Activated T-helper 9 cell treated with anti-CD3 and anti-CD28 coated beads, Interleukin-2, amount 50 U/mL, for 16 hours (primary cell): ENCODE measurements at places on chromosomes 3 and 15.

DNA sequence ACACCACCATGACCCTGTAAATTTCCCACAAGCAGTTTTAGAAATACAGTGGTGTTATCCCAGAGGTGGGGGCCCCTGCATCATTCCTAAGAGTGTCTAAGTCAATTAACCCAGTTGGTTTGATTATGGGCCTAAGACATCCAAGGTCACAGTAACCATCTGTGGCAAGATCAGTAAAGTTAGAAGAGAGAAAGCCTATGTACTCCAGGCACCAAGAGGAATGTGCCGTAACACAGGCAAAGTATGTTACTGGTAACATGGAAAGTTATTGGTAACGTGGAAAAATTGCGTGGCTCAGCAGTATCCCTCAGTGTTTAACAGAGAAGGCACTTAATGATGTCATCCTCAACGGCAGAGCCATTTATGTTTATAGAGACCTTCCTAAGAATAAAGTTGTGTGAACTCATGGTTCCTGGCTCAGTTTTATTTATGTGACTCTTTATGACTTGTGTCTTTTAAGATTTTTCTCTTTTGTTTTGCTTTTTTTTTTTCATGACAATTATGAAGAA, 144.1 kb upstream of the RASGRP1 start:
- DNase-seq: no peak

- no peak for DNase-seq
Measured at GRCh38 chr3:29265509-29266072, 15.3 kb upstream of the RBMS3 start.

- no peak for DNase-seq
Measured at GRCh38 chr3:129794311-129795185, 99.0 kb downstream of the TMCC1 start.

DNA sequence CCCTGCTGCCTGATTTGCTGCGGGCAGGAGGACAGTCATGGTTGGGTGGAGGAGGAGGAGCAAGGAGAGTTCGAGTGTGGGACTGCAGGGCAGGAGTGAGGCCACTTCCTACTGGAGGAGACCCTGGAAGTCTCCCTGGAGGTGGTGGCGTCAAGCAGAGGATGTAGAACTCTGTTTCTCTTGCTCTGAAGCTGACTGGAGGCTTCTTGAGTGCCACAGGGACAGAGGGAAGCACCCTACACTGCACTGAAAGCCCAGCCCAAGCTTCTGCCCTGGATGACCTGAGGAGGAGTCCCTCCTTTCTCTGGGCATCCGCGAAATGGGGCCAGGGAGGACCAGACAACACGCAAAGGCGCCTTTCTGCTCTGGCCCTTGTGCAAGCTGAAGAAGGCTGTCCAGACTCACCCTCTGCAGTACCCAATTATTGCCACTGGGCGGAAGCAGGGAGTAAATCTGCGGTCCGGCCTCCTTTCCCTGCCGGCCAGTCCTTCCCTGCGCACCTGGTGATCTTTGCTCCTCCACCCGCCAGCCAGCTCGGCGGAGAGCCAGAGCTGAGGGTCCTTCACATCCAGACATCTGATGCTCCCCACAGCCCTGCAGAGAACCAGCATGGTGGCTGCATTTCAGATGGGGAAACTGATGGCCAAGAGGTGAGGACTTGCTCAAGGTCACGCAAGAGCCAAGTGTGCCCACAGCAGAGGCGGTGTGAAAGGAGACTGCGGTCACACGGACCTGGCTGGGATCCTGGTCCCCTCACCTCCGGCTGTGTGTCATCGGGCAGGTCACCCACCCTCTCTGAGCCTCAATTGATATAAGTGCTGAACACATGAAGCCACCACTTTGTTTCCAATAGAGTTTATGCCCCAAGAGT, 207.1 kb downstream of the TBC1D2B start:
- no peak for DNase-seq

GRCh38 chr3:61715886-61716527, 154.6 kb downstream of the PTPRG start:
- no peak for DNase-seq

GRCh38 chr3:167684388-167684993, 30.7 kb upstream of the WDR49 start:
- DNase-seq: no peak

DNA sequence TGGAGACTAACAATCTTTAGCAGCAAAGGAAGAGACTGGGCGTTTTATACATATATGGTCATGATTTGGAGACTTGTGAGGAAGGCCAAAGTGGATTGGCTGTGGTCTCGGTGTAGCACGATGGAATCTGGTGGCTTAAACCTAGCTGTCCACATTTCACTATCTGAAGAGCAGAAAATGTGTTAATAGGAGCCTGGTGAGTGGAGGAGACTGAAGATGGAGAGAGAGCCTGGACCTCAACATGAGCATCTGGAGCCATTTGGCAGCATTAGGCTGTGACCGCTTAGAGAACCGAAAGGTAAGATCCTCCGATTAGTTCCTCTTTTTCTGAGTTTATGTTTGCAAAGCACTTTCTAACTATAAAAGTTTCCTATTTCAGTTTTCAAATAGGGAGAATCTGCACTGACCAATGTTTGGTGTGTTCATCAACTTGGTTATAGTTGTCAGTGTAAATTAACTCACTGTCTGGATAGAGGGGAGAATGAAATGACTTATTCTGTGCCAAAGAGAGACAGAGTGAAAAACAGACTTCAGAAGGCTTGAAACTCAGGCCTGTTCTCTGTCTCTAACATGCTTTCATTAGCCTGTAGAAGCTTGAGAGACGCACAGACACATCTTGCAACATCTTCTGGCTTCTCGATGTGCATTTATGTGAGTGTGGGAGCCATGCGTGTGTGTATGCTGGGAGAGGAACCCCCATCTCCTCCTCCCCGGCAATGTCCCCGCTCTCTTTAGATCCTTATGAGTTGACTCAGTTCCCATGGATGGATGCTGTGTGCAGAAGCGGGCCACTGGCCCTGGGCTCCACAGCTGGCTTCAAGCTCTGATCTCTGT, 244.7 kb upstream of the TBL1XR1 start:
- no peak for DNase-seq

- no peak for DNase-seq
Measured at GRCh38 chr3:66438046-66438445, 62.8 kb downstream of the LRIG1 start.

- no peak for DNase-seq
Measured at GRCh38 chr3:112781599-112781998, 65.1 kb downstream of the CD200R1L start.

- DNase-seq: no peak
Measured at GRCh38 chr3:50271314-50271936, 2.5 kb downstream of the SEMA3B start.

- DNase-seq: no peak
Measured at GRCh38 chr15:53384417-53384816, 375.0 kb downstream of the WDR72 start.

GRCh38 chr3:175255698-175256097, 396.6 kb downstream of the NAALADL2 start:
- DNase-seq: no peak

- DNase-seq: no peak
Measured at GRCh38 chr3:100982710-100983109, 10.5 kb downstream of the ABI3BP start.

DNA sequence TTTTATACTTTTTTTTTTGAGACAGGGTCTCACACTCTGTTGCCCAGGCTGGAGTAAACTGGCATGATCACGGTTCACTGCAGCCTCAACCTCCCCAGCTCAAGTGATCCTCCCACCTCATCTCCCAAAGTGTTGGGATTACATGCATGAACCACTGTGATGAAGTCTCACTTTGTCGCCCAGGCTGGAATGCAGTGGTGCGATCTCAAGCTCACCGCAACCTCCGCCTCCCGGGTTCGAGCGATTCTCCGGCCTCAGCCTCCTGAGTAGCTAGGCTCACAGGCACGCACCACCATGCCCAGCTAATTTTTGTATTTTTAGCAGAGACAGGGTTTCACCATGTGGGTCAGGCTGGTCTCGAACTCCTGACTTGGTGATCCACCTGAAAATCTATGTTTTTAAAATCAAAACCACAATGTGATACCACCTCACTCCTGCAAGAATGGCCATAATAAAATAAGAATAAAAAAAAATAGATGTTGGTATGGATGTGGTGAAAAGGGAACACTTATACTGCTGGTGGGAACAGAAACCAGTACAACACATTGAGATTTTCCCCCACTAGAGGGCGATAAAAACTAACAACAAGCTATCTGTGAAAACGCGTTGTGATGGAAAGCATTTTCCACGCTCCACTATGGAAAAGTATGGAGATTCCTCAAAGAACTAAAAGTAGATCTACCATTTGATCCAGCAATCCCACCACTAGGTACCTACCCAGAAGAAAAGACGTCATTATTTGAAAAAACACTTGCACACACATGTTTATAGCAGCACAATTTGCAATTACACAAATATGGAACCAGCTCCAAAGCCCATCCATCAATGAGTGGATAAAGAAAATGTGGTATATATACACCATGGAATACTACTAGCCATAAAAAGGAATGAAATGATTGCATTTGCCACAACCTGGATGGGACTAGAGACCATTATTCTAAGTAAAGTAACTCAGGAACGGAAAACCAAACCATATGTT, 26.8 kb upstream of the OCA2 start:
- no peak for DNase-seq

DNA sequence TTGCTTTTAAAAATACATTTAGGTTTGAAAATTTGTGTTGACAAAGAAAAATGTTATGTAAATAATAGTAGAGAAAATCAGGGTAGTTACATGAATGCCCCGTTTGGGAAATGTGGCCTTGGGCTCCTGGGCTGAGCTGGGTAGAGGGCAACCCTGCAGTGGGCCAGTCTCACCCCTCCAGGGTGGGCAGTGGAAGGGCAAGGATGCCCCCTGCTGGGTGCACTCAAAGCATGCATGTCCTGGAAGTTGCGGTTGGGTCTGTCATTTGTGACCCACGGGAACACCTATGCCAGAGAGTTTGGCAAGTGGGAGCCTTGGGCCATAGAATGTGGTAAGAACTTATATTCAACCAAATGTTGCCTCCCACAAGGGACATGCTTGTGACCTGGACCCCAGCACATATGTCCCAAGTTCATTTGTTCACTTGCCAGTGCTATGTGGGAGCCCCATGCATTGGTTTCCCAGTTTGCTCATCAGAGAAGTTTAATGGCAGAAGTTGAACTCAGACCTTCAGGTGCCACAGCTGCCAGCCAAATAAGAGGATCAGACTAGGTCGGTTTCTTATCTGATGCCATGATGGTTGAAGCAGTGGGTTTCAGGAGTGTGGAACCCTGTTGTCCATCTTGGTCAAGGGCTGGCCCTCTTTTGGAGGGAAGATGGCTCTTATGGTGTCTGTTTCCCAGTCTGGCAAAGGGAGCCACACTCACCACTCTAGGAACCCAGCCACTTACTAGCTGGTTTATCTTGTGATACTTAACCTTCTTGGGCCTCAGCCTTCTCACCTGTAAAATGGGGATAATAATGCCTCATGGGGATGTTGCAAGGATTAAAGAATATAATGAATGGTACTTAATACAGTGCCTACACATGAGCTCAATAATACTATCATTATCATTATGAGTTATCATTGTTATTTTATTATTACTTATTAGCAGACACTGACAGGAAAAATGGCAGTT, 2.5 kb upstream of the PLCB2 start:
- DNase-seq: peak; percentile 30

DNA sequence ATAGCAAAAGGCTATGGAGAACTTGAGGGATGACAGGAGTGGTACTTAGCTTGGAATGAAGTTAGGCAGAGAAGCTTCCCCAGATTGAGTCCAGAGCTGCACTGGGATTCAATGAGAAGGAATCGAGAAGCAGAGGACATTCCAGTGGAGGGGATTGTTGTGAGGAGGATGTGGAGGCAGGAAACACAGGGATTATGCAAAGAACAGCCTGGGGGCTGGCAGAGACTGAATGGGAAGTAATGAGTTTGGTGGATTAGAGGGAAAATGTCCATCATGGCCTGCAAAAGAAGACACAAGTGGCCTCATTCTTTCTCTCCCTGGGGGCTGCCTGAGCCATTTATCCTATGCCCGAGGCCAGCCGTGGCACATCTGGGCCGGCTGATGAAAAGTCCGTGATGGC, 20.5 kb upstream of the SCN10A start:
- DNase-seq: no peak

GRCh38 chr3:3260870-3261269, 81.4 kb upstream of the CRBN start:
- no peak for DNase-seq

DNA sequence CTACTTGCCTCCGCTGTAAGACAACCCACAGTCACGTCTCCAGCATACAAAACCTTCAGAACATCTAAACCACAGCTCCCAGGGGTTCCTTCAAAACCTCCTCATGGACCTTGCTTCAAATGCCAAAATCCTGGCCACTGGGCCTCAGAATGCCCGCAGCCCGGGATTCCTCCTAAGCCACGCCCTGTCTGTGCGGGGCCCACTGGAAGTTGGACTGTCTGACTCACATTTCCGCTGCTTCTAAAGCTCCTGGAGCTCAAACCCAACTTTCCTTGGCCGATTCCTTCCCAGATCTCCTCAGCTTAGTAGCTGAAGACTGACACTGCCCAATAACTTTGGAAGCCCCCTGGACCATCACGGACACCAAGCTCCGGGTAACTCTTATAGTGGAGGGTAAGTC, 17.9 kb upstream of the OR5H6 start:
- DNase-seq: no peak

DNA sequence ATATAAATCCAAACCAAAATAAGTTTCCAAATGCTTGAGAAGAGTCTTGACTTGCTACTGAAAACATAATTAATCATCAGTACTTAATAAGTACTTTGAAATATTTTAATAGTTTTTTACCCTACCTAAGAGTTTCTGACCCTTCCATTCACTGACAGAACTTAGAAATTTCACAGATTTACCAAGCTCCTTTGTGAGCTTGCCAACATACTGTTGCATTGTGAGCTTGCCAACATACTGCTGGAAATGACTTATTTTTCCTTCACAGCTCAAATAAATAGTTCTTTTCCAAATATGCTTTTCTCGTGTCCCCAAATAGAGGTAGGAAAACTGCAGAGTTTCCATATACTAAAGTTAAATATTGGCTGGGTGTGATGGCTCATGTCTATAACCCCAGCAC, 9.6 kb upstream of the AADAC start:
- no peak for DNase-seq

DNA sequence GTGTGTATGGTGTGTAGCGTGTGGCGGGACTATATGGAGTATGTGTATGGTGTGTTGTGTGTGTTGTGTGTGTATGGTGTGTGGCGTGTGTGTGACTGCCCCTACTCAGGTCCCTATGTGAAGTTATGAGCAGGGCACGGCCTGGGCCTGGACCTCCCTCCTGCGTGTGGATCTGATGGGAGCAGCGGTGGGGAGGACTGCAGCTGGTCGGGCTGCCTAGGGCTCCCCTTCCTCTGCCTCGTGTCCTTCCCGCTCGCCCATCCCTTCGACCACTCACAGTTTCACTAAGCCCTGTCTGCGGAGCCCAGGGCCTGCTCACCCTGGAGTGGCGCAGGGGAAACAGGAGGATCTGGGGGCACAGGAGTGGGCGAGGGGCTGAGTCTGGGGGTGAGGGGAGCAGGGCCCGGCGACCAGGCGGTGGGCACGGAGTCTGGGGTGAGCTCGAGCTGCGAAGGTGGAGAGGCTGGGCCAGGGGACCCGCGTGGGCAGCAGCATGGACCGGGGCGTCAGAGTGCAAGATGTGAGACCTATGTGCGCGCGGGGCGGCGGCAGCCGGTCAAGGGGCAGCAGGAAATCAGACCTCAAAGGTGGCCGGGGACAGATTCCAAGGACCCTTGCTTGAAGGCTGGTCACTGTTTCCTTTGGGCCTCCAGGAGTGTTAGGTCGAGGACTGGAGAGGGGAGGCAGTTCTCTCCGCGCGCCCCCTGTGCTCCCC, 26.6 kb downstream of the GABRA5 start:
- DNase-seq: no peak

GRCh38 chr3:60696428-60697125, 554.7 kb downstream of the FHIT start:
- DNase-seq: no peak
